ENCODE measurements at places on chromosomes 1 and 21. TPM values are rescaled to one million over a fixed set of nuclear protein-coding genes. Genes with fewer than 3 reads are reported as not detected.

The CNR2 gene
- total RNA-seq, result 15.1 TPM

The TNFRSF4 gene
- 6.5 TPM for total RNA-seq

The IL22RA1 gene
- 0.08 TPM for total RNA-seq

The PGLYRP4 gene
- 0.74 TPM for total RNA-seq

DNA sequence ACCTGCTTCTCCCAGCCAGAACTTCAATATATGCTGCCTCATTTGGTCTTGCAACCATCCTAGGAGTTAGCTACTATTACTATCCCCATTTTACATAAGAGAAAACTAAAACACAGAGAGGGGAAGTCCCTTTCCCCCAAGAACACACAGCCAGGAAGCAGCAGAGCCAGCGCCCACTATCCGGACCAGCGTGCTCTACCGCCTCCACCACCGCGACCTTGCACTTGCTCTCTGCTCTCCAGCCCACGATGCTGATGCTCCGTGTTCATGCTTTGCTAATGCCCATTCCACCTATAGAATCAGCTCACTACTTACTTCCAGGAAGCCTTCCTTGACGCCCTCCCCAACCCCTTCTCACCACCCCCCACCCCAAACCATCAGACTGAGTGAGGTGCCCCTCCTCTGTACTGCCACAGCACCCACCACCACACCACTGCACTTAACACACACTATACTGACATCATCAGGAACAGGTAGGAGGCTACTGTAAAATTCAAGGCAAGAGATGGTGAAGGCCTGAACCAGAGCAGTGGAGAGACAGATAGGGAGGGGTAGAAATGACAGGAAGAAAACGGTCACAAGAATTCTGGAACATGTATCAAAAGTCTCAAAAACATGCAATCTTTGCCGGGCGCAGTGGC lies 9.4 kb downstream of the TMEM53 start:
- DNase-seq, result no peak

DNA sequence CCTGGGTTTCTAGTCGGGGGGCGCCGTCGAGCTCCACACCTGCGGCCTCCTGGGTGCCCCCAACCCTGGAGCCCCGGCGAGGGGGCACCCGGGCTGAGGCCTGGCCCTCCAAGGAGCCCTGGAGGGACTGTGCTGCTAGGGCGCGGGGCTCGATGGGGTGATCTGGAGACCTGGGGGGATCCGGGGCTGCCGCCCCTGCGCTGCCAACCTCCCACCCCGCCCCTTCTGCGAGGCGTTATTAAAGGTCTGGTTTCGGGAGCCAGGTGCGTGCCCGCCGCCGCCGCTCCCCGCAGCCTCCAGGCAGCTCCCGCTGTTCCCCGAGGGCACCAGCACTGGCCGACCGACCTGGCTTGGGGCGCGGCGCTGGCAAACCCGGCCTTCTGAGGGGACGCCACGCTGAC lies 746 bp upstream of the POFUT2 start:
- DNase-seq, result no peak

- no peak for DNase-seq
Observed at GRCh38 chr1:232305050-232305449, 324.9 kb downstream of the SIPA1L2 start.

GRCh38 chr21:46071082-46071481 lies 26.8 kb upstream of the COL6A2 start:
- no peak for DNase-seq

DNA sequence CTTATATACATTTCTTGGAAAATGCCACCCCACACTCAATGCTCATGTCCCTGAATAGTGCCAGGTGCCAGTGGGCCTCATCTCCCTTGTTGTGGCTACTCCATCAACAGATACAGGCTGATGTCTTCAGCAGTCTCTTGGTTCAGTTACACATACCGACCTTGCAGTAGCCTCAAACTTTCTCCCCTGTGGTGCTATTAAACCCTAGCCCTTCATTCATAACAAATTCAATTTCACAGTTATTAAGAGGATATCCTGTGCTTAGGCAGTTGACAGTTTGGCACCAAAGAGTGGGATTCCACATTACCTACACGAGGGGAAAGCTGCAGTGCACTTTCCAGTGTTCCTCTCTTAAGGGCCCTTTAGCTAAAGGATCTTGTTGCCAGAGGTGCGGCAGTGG lies 35.9 kb upstream of the CAMK1G start:
- DNase-seq, result no peak

- no peak for DNase-seq
Observed at GRCh38 chr1:158898722-158899121, 32.6 kb upstream of the PYHIN1 start.

- DNase-seq, result no peak
Observed at GRCh38 chr1:112457955-112458354, 50.8 kb upstream of the WNT2B start.
